ENCODE measurements at places on chromosomes 2 and 18.

- DNase-seq, result no peak
Measured at GRCh38 chr2:130252880-130253645, 54.8 kb upstream of the TUBA3E start.

DNA sequence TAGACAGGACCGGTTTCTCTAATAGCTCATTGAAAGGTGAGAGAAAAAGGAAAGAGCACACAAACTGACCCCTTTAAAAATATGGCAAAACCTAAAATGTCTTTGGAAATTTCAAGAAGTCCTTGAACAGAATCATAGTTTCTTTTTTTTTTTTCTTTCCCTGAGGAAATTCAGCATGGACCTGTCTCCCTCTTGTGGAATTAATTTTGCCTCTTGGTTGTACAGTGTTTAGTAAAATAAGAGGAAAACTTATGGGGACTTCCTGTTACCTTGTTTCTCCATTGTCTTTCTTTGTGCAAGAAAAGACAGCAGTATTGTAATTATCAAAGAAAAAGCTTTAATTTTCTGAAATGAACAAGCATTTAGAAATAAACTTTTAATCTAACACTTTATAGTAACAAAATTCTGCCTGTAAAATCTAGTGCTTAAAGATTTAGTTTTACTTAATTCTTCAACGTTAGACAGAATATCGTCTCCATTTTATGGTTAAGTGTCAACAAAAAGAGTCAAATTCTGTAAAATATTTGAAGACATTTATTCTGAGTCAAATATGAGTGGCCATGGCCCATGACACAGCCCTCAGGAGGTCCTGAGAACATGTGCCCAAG, 176.3 kb upstream of the NABP1 start:
- no peak for DNase-seq

- DNase-seq, result no peak
Measured at GRCh38 chr2:203940039-203940438, 3.5 kb downstream of the ICOS start.

DNA sequence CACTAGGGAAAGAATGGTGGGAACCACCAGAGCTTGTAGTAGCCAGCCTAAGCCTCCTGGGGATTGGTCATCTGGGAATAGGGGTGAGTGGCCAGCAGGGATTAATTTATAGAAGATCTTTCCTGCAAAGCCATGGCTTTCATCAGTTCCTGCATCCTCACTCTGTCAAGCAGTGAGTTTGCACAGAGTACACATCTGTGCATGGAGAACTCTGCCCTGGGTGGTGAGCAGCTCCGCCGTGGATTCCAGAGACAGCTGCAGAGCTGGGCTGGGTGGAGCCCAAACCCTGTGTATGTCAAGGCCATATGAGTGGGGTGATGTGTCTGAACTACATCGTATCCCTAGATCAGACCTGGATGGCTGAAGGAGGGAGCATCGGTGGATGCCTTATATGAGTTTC, 182.2 kb downstream of the GLI2 start:
- DNase-seq, result no peak

- DNase-seq, result no peak
Measured at GRCh38 chr2:240374085-240374907, 61.2 kb upstream of the GPC1 start.

- no peak for DNase-seq
Measured at GRCh38 chr18:47758000-47758399, 172.5 kb downstream of the SMAD2 start.

GRCh38 chr2:215654148-215654819, 218.4 kb upstream of the FN1 start:
- DNase-seq, result no peak

DNA sequence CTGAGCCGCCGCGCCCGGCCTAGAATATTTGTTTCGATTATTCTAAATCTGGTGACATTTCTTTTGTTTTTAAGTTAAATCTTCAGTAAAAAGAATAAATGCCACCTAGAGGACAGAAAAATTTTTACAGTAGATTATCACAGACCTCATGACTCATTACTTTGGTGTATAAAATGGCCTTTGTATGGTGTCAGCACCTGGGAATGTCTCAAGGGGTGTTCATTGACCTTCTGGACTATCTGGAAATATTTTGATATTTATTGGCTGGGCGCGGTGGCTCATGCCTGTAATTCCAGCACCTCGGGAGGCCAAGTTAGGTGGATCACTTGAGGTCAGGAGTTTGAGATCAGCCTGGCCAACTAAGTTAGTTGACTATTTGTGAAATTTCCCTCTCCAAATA, 30.3 kb upstream of the SLC30A6 start:
- DNase-seq, result no peak

DNA sequence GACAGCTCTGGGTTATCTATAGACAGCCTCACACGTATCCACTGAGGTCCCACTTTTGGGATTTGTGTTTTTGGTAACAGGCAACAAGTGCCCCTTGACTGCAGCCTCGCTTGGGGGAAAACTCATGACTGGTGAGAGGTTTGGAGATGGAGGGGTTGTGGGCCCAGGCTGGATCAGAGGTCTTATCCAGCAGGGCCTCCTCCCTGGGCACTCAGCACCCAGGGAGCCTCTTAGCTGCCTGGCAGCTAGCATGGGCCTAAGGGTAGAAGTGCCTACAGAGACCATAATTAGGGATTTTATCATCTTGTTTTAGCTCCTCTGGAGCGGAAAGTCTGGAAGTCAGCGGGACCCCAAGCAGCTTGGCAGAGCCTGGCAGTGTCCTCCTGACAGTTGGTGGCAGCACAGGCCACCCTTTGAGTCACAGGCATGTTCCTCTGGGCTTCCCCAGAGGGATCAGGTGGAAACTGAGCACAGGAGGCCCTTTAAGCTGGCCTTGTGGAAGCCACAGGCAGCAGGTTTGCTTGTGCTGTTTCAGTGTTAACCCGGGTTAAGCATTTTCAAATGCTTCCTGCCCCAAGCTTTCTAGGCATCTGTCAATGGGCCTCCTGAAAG, 143.1 kb downstream of the KCTD1 start:
- DNase-seq, result no peak

GRCh38 chr2:108297436-108298141, 8.9 kb downstream of the SULT1C2 start:
- no peak for DNase-seq

DNA sequence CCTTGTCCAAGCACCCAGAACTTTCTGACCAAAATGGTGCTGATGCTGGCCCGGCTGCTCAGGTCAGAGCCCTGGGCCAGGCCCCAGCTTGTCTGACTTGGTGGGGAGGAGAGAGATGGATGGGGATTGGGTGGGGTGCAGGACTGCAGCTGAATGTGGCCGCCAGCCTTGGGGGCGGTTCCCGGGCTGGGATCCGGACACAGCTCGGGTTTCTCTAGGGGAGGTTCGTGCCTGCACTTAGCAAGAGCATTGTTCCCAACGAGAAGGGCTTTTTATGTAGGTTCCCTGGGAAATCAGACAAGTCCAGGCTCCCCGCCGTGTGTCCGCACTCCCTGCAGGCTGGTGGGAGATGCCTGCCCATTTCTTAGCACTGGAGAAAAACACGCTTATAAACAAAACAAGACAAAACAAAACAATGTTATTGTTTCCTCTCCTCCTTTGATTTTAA, 50.5 kb upstream of the HS6ST1 start:
- DNase-seq, result no peak

DNA sequence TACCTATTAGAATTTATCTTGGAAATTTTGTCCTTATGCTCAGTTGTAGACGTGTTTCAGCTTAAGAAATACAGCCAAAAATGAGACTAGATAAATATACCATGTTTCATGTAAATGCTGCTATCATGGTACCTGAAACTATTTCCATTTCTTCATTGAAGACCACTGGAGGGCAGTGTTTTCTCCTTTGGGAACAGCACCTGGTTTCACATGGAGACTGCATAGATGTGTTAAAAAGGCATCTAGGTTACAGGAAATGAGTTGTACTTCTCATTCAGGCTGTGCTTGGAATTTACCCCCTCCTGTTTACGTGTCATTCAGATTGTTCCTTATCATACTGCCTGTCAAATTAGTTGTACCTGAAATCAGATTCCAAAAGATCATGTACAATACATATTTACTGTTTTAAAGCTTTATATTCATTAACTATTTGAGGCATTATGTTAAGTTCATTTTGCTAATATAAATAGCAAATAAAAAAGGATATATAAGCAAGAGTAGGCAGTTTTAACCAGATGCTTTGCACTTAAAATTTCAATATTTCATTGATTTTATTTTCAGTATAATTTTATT, 57.3 kb upstream of the PSMD14 start:
- DNase-seq, result no peak

DNA sequence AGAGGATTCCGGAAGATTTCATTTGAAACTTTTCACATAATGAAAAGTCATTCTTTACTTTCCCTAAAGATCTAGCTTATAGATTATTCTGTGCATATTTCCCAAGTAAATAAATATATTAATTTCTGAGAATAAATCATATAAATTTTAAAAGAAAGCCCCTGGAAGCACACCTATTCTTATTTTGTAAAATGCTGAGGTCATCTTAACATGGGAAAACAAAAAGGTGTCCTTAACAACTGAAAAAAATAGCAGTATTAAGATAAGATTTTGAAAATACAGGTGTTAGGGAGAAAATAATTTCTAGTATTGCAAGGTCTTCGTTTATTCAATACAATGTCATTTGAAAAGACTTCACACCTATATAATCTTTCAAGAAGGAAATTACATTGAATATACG, 567.5 kb upstream of the CHAC2 start:
- DNase-seq, result no peak

GRCh38 chr18:26802330-26803200, 62.9 kb downstream of the AQP4 start:
- DNase-seq, result no peak

DNA sequence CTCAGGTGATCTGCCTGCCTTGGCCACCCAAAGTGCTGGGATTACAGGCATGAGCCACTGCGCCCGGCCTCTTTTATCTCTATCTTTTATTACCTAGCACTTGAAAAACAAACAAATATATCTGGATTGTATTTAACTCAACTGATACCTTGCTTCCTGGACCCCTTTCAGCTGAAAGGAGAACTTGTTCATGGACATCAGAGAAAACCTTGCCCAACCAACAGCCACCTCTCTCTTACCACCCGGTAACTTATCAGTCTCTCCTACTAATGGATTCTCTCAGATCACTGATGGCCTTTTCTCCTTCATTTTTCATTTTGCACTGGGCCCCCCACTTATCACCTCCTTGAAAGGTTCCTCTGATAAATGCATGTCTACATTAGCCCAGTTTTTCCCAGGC, 6.7 kb downstream of the RETSAT start:
- no peak for DNase-seq

DNA sequence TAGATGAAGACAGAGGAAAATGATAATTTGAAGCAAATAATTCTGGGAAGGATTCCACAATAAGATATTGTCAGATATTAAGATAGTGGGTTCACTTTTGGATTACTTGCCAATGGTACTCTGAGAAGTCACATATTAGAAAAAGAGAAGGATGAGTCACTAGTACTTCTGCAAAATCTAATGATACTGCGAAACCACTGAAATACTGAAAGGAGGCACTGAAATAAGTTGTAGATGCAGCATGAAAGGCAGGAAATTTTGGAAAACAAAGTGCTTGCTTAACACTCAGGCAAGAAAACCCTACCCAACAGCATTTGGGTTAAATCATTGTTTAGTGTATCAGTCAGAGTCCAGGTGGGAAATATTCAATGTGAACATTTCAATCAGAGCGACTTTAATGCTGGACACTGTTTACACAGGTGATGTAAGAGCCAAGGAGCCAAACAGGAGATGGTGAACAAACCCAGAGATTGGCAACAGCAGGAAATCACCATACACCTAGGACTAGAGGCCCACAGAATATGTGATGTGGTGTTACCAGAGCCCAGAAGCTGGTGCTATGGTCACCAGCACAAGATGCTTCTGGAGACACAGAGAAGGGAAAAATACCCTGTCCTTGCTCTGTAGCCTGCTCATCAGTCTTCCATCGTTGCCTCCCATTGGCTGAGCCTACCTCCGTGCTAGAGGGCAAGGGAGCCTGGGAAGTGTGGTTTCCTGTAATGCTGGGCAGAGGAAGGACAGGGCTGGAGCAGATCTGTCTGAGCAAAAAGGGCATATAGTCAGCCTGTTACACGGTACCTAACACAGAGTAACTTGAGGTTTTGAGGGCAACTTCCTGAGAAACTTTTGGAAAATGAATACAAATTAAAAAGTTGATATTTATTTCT, 204.7 kb upstream of the ITGA4 start:
- no peak for DNase-seq

- no peak for DNase-seq
Measured at GRCh38 chr2:222795450-222796357, 65.1 kb upstream of the ACSL3 start.

- DNase-seq, result no peak
Measured at GRCh38 chr2:105736145-105736544, 8.6 kb upstream of the NCK2 start.

- no peak for DNase-seq
Measured at GRCh38 chr2:219662566-219662965, 35.1 kb downstream of the SLC4A3 start.

DNA sequence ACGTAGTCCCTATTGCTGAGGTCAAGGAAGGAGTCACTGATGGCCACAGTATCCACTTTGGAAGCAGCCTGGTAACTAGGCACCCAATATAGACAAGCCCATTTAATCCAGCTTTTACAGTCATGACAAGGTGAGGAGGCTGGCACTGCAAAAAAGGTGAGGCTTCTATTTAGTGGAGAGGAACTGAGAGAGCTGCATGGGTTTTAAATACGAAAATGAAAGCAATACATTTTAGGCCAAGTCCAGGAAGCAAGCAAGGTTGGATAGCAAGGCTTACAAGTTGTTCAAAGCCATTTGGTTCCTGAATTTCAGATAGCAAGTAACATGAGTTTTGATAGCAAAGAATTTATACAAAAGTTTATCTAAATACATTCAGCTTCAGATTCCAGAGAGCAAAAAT, 80.4 kb downstream of the SGPP2 start:
- no peak for DNase-seq

DNA sequence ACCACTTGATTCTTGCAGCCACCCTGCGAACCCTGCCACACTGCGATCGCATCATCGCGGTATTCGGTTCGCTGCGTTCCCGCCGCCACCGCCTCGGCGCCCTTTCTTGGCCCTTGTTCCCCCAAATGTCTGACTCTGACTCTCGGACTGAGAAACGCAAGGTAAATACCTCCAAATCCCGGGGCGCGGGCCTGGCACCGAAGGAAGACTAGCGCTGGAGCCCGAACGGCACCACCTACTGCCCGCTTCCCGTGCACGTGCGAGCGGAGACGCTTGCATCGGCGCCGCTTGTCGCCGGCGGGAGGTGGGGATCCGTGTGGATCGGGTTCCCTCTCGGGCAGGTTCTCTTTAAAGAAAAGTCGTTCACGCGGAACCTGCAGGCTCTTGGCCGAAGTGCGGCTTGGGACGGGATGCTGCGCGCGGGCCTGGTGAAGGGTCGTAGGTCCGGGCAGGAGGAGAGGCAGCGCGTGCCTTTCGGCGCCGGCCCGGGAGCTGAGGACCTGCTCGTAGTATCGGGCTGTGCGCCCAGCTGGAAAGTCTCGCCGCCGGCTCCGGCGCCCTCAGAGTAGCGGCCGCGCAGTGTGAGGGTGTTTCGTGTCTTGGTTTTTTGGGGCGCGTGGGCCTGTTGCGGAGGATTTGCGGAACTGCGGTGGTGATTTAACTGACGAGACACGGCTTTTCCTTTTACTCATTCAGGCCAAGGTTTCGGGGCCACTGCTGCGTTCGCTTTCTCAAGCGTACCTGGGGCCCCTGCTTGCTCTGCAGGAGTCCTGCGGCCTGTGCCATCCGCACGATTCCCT, 514 bp downstream of the BCL2L11 start:
- peak; percentile 15 for DNase-seq
